ENCODE measurements at places on chromosomes 2 and 18. TPM values are rescaled to one million over a fixed set of nuclear protein-coding genes. Genes with fewer than 3 reads are reported as not detected.

The ELOA2 gene
- total RNA-seq: not detected

The CHST9 gene
- 2.7 TPM for total RNA-seq

- DNase-seq: no peak
Measured at GRCh38 chr2:224180810-224181209, 141.7 kb upstream of the SERPINE2 start.

DNA sequence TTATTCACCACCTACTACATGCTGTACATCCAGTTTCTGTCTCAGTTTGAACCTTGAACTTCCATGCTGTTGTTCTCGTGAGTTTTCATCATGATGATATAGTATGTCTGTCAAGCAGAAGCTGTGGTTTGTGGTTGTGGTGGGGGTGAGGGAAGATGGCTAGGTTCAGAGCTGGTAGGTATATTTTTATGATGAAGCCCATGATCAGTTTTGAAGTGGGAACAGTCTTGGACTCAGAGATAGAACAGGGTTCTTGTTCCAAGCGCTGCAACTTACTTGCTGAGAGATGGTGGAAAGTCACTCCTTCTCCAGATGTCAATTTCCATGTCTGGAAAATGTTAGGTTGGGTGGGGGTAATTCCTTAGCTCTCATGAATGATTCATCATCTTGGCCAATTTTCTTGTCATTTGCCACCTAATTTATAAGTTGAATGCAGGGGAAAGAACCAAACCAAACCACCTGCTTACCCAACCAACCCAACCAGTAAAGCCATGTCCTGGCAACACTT lies 21.6 kb downstream of the PMAIP1 start:
- DNase-seq: no peak

GRCh38 chr2:239928391-239929350 lies 96.5 kb downstream of the NDUFA10 start:
- peak; percentile 81 for DNase-seq

The RNU2-63P gene
- 1,374 TPM for total RNA-seq

The ACADL gene
- total RNA-seq: not detected

The SKOR2 gene
- total RNA-seq: 0.15 TPM

DNA sequence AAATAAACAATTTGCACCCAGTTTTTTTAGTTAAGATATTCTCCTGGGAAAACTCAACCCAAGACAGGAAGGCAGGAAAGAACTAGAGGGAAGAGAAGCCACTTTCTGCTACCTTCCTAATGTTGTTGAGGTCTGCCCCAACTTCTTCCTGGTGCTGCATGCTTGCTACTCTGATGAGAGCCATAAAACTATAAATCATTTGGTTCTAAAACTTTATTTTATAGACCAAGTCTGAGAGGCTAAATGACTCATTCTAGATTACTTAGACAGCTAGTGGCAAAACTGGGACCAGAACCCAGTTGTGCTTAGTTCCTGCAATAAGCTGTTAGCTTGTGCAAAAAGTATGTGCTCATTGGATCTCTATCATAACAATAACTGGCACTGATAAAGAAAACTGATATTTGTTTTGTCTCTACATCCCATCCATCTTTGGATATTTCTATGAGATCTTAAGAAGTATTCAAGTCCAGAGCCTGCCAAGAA lies 344.9 kb upstream of the SLC14A2 start:
- DNase-seq: no peak

- DNase-seq: no peak
Measured at GRCh38 chr2:186605041-186605440, 15.2 kb downstream of the ITGAV start.

The TMEM247 gene
- not detected for total RNA-seq

DNA sequence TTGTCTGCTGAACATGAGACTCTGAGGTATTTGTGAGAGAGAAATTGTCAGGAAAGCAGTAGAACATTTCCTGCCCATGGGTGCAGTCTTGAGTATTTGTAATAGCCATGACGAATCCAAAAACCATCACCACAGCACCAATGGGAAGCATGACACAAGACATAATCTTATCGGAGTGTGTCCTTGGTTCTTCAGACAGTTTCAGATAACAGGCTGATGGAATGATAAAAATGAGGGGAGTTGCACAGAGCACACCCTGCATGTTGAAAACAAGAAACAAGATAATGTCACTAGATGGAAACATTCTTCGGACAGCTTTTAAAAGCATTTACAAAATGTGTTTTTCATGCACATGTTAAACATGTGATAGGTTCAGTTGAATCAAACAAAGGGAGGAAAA lies 56.9 kb downstream of the SLC38A11 start:
- no peak for DNase-seq

The NYAP2 gene
- total RNA-seq: not detected

- DNase-seq: no peak
Measured at GRCh38 chr2:230721712-230722111, 9.1 kb downstream of the CAB39 start.

- DNase-seq: peak; percentile 43
Measured at GRCh38 chr2:102063941-102064678, 72.3 kb downstream of the IL1R2 start.

DNA sequence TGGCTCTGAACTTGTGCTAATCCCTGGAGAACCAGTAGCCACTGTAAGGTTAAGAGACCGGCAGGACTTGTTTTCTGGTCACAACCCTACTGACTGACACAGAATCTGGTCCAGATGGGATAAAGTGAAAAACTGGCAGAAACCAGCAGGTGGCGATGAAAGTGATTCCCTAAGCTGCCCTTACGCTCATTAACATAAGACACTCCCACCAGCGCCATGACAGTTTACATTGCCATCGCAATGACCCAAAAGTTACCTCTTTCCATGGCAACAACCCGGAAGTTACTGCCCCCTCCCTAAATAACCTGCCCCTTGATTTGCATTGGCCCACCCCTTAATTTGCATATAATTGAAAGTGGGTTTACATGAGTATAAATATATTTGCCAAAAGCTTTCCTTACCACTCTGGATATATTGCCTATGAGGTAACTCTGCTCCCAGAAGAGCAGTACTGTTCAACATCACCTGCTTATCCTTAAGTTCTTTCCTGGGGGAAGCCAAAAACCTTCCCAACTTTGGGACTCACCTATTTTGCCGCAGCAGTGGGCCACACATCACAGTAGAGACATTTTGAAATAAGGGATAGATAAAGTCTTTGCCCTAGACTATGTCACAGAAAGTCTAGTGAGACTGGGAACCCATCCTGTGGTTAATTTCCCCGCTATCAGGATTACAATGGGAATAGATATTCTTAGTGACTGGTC lies 35.8 kb upstream of the AFF3 start:
- peak; percentile 68 for DNase-seq

DNA sequence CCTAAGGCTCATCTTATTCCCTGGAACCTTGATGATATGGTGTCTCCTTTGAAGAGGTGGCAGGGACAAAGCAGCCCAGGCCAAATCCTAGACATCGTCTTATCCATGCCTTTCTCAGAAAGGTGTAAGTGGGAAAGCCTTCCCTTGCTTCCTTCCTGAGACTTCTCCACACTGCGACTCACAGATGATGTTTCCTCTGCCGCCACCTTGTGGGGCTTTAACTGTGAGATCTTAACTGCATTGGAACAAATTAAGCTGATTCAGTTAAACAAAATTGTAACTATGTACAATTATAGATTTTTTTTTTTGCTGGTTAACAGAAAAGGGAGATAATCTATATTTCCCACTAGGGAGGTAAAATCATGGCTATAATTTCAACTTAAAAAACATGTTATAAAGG lies 10.0 kb upstream of the GCA start:
- peak; percentile 24 for DNase-seq

GRCh38 chr2:164778723-164779122 lies 62.9 kb downstream of the COBLL1 start:
- no peak for DNase-seq

The IL1B gene
- total RNA-seq: not detected

- DNase-seq: peak; percentile 83
Measured at GRCh38 chr2:241859017-241859435, 332 bp upstream of the PDCD1 start.

DNA sequence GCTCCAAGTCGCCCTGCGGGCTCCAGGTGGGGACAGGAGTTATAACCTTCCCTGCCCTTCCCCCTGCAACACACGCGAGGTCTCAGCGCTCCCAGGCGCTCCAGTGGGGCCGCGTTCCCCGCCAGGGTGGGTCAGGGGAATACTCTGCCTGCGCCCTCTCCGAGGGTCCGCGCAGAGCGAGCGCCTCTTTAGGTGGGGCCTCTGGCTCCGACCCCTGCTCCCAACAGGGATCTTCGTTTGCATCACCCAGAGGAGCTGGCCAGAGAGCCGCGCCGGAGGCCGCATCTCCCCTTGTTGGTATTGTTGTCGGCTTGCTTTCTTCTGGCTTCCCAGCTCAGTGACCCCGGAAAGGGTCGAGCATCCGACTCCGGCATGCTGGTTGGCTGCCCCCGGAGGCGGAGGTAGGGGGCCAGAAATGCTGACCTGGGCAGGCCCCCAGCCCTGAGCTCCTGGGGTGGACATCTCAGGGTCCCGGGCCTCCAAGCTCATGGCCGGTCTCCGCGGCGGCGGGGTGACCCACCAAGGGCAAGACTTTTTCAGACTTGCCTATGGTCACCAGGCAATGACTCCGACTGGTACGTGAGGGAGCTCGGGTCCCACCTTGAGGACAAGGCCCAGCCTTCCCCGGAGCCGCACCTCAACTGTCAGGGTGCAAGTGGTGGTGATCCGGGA lies 11.2 kb upstream of the EN1 start:
- DNase-seq: peak; percentile 71

- DNase-seq: no peak
Measured at GRCh38 chr2:14881651-14882327, 249.3 kb downstream of the LRATD1 start.

The ANKRD62 gene
- not detected for total RNA-seq

- no peak for DNase-seq
Measured at GRCh38 chr2:165202239-165202638, 1.6 kb downstream of the SCN3A start.

DNA sequence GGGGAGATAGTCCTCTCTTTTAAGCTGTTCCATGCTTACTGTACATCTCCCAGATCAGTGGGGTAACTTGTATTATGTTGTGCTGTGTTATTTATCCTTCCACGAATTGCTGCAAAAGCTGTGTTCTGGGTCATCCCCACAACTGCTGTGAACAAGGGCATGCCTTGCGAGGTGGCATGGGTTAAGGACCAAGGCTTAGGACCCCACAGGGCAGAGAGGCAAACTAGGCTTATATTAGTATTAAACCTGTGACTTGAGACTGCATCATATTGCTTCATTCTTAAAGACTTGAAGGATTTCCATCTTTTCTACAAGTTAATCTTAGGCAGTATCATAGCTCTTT lies 19.9 kb downstream of the RND3 start:
- no peak for DNase-seq

GRCh38 chr2:12036640-12036983 lies 290.2 kb downstream of the LPIN1 start:
- DNase-seq: no peak

GRCh38 chr2:168062054-168062453 lies 185.3 kb downstream of the STK39 start:
- no peak for DNase-seq

All from H7 (cell line).